Stimulated activated CD4-positive, alpha-beta T cell treated with anti-CD3 and anti-CD28 coated beads, Interleukin-12 subunit alpha, Interleukin-12 subunit beta, amount 100 ng/mL, for 24 hours (primary cell): ENCODE measurements at places on chromosomes 6 and 20.

GRCh38 chr6:7851780-7852179 lies 58.8 kb downstream of the TXNDC5 start:
- no peak for DNase-seq

DNA sequence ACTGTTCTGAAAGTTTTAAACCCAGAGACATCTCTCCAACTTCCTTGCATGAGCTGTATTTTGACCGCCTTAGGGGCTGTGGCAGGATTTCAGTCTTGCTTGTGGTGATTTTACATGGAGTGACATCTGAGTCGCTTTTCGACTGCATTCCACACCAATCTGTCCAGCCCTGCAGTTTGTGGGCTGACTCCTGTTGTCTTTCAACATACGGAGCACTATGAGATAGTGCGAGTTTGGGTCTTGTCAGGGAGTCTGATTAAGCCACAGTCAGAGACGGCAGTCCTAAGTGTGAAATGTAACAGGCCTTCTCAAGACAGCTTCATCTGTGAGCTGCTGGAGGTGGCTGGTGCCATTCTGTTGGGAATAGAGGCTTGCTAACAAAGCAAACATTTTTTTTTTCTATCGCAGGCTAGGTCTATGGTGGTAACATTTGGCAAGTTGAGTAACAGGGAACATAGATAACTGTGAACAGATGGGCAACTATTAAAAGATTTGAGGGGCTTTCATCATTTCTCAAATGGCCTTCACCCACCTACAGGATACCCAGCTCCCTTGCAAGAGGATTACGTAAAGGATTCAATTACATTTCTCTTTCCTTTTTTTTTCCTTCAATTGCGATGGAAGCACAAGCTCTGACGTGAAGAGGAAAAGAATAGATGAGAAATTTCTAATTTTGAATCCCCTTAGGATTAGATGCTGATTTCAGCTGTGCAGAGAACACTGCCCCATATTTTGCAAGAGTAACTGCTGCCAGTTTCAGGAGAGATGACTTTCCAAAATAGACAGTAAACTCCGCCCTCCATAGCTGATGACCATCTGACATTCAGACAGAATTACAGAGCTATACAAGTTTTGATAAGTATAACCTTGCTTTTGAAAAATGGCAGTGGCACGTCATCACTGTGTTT lies 25.1 kb downstream of the CAP2 start:
- no peak for DNase-seq

DNA sequence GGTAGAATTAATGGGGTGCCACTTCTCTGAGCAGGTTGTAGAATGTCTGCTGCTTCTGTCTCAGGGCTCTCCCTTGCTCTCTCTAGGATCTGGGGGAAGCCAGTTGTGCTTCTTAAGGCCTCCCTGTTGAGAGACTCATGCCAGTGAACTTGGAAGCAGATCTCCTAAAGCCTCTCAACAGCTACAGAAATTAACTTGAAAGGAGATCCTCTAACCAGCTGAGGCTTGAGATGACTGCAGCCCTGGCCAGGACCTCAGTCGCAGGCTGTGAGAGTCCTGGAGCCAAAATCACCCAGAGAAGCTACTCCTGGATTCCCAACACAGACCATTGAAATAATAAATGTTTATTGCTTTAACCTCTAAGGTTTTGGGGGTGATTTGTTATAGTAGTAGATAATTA lies 180.2 kb upstream of the MARCKS start:
- DNase-seq: no peak

DNA sequence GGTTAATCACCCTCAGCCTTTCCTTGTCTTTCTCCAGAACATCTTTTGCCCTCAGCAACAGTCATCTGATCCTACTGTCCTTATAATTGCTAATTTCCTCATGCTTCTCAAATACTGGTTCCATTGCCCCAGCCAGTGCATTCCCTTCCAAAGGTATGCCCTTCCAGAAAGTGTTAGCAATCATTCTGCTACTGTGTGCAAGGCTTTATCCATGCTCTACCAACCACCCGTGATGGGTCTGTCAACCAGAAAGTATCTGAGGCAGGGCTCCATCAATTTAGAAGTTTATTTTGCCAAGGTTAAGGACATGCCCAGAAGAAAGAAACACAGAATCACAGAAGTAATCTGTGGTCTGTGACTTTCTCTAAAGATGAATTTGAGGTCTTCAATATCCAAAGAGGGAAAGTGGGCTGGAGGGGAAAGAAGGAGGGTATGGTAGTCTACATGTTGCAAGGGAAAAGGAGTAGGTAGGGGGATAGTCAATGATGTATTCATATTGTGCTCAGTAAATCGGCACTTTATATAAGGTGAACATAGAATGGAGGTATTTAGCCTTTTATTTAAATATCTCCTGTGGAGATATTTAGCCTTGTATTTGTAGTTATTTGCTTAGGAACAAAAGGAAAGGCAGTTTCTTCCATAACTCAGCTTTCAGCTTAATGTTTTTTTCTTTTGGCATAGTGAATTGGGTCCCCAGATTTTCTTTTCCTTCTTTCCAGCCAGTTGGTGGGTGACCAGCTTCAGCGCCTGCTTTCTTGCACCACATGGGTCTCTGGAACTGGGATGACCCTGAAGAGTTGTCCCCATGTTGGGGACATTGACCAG lies 35.2 kb upstream of the PAQR8 start:
- no peak for DNase-seq

DNA sequence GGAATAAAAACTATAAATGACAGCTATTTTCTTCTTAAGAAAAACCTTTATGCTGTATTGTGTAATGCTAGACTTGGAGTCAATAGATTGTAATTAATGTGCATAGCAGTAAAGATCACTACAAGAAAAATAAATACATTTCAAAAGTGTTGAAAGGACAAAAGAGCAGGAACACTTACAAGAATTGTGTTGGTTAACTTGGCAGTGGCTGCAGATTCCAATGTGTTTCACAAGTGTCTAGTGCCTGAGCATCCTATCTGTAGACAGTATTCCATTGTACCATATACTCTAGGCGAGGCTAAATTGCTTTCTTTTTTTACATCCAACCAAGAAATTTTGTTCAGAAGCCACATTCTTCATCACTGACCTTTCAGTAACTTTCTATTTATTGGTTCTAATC lies 924.1 kb downstream of the EPHA7 start:
- DNase-seq: no peak

DNA sequence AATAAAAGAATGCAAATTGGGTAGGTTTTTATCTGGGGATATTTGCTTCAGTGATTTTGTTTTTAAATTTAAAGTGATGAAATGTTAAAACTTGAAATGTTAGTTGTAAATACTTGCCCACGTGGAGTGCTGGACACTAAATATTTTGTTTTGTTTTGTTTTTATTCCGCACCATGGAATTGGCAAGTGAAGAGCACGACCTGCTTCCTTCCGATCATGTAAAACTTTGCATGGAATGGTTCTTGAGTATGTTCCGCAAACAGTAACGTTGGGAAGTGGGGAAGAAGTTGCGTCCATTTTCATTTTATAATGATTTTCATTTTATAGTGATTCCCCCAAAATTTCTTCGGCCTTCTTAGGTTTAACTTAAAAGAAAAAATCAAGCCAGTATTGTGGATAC lies 765 bp downstream of the IRAK1BP1 start:
- no peak for DNase-seq

DNA sequence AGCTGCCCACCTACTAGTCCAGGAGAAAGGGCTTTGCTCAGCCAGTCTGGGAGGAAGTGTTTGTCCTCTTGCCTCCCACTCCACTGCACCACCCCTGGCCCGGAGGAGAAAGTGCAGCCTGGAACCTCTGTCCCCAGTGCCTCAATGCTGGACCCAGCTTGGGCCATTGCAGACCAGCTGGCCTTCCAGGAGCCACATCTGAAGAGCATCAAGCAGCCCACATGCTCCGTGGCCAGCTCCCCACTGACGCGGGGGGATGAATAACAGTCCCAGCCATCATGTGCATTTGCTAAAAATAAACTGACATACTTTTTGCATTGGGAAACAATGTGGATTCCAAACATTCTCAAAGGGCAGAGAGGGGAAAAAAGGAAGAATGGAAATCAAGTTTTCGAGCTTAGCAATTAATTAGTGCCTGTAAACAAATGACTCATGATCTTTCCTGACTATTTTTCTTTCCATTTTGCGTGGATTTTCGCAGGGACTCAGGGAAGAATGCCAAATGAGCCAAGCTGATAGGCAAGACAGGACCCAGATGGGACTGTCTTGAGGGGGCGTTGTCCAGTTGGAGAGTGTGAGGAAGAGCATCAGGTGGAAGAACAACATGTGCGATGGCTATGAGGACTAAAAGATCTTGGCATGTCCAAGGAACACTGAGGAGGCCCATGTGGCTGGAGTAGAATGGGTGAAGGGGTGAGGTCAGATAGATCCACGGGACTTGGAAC lies 34.1 kb downstream of the CEBPB start:
- DNase-seq: no peak

DNA sequence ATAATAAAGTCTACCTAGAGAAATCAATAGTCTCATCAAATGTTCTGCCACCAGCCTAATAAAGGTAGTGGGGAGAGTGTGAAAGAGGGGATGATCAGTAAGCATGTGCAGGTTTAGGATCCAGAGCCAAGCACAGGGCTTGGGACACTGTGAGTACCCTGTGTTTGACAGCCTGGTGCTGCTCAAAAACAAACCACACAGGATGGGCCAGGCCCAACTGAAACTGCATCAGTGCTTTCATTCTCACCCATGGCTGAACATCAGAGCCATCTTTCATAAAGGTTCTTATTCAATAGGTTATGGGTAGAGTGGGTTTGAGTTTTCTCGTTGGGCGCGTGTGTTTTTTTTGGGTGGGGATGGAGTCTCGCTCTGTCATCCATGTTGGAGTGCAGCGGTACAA lies 87.3 kb upstream of the NHSL1 start:
- DNase-seq: no peak

GRCh38 chr6:155349129-155349528 lies 34.8 kb upstream of the TFB1M start:
- DNase-seq: no peak

DNA sequence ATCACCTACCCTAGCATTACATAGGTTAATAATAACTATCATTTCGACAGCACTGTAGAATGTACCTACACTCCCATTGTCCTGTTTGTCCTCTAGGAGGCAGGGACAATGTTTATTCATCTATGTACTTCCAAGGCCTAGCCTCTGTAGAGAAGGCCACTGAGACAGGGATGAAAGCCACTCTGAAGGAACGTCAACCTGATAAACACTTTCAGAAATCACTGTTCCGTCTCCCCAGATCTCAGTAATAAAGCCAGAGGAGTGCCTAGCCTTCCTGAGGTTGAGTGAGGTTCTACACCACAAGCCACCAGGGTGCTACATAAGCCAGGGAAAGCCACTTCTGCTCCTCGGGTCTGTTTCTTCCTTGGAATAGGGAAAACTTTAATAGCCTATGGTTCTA lies 44.8 kb downstream of the POPDC3 start:
- no peak for DNase-seq

- no peak for DNase-seq
Measured at GRCh38 chr6:26170951-26171841, 84.0 kb downstream of the HFE start.

- DNase-seq: no peak
Measured at GRCh38 chr20:14009208-14009607, 13.9 kb downstream of the MACROD2 start.

GRCh38 chr20:3767110-3767426 lies 485 bp downstream of the ADISSP start:
- no peak for DNase-seq

DNA sequence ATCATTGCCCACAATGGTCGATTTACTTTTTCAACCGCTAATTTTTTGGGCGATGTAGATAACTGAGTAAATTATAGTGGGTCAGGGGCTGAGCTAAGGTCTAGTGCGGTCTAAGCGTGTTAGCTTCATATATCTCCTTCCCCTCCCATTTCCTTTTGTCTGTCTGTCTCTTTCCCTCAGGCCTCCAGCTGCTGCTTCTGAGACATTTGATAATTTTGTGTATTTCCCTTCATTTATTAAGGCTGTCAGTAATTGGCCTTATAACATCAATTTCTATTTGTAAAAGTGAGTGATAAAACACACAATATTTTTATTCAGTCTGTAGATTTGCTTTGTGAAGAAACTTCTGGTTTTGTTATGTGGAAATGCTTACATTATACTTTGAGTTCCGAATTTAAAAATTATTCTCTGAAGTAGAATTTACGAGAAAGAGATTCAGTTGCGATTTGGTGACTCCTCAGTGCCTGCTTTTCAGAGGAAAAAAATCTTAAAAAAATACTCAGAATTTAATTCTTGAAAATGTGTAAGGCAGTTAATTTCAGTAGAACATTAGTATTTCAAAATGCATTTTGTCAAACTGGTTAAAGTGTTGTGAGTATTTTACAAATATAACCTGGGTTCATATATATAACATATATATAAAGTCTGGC lies 1.4 kb downstream of the TMEM170B start:
- no peak for DNase-seq

- DNase-seq: no peak
Measured at GRCh38 chr6:127520066-127520465, 931 bp upstream of the MTCL3 start.

- no peak for DNase-seq
Measured at GRCh38 chr20:55614220-55614757, 391.0 kb downstream of the CBLN4 start.

- DNase-seq: peak; percentile 18
Measured at GRCh38 chr20:59933296-59933848, at the start of gene SYCP2. SYCP2 (minus strand) TSS chr20:59933637; CDS start chr20:59922413, 11,224 bp downstream.

- no peak for DNase-seq
Measured at GRCh38 chr6:116463301-116463700, 2.1 kb downstream of the CALHM6 start.

- no peak for DNase-seq
Measured at GRCh38 chr6:161261325-161261724, 12.5 kb downstream of the AGPAT4 start.

DNA sequence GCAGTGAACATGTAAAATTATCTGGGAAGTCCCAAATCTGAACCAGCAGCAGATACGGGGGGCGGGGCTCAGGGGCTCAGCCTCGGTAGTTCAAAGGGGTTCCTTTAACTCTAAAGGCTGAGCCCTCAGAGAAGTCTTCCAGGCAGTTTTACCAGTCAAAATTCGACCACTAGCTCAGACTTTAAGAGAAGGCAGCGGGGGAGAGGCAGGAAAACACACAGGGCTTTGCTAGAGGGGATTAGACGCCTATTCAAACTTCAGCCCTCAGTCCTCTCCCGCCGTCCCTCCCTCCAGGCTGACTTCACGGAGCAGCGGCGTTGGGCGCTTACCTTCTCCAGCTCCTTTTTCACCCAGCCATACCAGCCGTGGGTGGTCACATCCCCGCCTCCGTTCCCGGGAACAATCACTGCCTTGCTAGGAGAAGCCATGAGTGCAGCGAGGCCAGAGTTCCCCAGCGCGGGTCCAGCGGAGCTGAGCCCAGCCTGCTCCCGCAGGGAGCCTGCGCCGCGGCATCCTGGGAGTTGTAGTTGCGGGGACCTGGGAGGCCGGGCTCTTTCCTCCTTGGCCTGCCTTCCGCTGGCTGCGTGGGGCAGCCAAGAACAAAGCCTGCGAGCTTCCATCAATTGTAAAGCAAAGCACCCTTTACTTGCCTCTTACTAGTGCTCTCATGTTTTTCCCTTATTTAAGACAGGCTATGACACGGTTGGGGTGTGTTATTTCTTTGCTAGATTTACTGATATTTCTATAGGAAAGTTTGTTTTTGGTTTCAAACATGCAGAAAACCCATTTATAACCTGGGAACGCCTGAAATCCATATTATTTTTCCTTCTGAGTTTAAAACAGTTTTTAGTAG lies at the start of gene RBBP9:
Gene RBBP9 (minus strand): TSS at position 486 of the 853 bp plus-strand sequence. CDS start 58 bp downstream, at position 428.
- peak; percentile 62 for DNase-seq
